ENCODE measurements at places on chromosomes 7 and 10.

- DNase-seq, result no peak
These were observed 135.5 kb downstream of the TMEM26 start for GRCh38 chr10:61317706-61318105.

DNA sequence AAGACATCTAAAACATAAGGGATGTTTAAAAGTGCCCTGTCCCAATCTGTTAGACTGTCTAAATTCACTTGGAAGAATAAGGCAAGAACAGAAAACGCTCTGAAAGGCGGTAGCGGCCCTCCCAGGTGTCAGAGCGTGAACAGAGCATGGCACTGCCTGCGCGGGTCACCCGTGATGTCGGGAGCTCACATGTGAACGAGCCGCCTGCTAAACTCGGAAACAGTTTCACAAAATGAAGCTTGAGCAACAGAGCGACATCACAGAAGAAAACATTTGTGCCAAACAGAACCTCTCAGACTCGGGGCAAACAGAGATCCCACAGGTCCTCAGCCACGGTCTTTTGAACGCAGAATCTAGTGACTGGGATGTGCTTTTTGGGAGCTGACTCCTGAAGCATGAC, 12.8 kb downstream of the BRI3 start:
- no peak for DNase-seq

DNA sequence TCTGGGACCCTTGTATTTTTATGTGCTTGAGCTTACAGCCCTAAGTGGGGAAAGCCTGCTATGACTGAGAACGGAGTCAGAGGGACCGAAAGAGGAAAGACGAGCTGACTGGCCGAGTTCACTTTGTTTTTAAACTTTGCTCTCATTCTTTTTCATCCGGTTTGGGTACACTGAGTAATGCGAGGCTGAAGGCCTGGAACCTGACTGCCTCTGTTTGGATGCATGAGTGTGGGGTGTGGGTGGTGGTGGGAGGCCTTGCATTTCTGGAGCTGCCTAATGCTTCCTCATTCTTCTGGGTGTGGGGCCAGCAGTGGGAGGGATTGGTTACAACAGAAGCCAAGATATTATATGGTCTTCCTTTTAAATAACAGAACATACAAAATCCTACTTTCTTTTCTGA, 155.5 kb downstream of the BUB3 start:
- no peak for DNase-seq

- DNase-seq, result no peak
These were observed 117.7 kb upstream of the TNRC18 start for GRCh38 chr7:5541087-5541992.

GRCh38 chr10:127354255-127354654, 157.9 kb upstream of the INSYN2A start:
- no peak for DNase-seq

GRCh38 chr10:5737352-5737751, 52.7 kb downstream of the TASOR2 start:
- no peak for DNase-seq

DNA sequence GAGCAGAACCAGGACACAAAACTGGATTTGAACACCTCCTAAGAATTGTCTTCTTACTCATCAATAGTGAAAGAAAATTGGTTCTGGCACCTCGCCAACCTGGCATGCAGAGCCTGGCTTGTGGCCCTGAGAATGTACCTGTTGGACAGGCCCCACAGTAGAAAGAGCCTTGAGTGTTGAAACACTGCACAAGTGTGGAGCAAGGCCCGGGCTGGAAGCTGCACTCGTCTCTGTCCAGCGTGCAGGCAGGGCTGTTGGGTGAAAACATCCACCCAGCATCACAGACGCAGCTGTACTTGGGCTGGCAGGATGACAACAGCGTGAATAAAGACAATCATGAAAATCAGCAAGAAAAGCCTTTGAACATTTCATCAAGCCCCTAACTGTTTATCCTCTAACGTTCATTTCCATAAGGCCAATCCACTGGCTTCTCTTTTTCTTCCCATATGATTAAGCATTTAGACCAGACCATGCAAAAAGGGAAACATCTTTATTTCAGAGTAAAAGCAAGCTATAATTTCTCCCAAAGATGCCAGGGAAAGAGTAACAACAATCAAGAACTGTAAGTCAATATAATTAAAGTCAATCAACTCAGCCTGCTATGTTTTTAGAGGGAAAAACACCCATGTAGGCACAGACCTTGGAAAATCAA, 15.6 kb downstream of the CUBN start:
- DNase-seq, result no peak

GRCh38 chr10:62154231-62154630, 114.4 kb downstream of the RTKN2 start:
- DNase-seq, result no peak

DNA sequence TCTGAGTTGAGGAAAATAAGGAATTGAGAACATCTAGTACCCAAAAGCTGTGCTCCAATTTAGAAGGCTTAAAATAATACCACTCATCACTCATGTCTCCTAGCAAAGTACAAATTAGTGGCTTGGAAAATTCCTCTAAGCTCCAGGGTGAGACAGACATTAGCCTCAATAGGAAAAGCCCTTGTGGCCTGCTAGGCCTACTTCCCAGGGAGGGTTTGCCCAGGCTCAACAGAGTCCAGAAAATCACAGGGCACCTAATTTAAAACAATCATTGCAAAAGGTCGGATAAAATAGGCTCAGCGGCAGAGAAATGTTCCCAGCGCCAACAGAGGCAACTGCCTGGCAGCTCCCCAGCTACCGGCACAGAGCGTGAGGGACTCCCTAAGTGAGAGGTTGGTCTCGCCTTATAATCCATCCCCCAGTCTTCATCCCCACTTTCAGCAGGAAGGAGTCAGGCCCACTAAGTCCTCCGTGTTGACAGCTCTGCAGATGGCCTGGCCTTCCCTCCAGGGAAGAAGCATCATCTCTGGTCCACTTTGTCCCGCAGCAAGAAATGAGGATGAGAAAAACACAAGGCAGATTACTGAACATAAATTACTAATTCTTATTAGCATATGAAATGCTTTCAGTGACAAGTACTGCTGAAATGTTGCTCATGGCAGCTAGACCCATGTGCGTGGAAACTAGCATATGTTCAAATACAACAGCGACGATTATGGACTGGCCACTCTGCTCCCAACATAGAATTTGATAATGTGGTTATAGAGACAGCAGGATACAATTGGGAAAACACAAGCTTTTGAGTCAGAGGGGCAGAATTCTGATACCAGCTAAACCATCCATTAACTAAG, 1177.7 kb upstream of the AUTS2 start:
- DNase-seq, result no peak

DNA sequence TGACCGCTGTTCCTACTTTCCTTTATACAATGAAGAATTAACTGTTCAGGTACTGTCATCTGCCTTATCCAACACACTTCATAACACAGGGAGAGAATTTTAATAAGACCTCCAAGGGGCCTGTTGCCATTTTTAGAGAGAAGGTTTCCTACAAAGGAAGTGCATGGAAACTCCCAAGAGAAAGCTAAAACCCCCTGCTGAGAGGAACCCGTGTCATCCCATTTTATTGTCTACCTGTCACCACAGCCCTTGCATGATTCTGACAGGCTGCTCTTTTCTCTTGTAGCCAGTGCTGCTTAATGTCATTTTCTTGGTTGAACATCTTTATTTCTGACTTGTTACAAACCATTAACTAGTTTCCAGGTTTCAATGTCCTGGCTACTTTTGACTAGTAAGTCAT, 98.4 kb downstream of the SNX10 start:
- no peak for DNase-seq

- no peak for DNase-seq
These were observed 19.0 kb downstream of the AGR2 start for GRCh38 chr7:16785846-16786245.

DNA sequence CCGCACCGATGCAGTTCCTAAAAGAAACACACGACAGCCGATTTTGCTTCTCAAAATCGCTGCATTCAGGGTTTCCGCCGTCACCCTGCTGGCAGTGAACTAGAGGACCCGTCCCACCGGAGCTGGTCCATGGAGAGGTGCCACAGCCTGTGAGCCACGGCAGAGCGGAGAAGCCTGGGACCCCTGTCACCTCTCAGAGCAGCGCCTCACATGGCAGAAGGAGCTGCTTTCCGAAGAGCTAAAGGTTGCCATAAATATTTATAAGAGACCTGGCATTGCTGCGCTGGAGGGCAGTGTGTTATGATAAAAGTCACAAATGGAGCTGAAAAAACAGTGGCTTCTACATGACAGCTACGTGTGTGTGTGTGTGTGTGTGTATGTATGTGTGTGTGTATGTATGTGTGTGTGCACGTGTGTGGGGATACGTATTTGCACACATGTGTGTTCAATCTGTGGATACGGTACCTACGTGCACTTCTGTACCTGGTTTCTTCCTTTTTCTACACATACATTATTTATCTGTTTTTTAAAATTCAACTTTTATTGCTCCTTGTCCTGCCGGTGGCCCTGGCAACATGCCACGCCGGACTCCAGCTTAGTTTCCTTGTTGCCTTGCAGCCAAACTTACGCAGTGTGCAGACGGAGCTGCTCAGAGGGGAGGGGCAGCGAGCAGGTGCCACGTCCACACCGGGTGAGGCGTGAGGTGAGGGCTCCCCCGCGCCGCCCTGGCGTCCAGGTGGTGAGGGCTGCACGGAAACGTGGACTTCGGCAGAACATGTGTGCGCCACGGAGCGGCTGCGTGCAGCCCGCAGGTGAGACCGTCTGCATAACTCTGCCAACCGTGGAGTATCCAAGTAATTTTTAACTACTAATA, 115.2 kb upstream of the PITRM1 start:
- no peak for DNase-seq

DNA sequence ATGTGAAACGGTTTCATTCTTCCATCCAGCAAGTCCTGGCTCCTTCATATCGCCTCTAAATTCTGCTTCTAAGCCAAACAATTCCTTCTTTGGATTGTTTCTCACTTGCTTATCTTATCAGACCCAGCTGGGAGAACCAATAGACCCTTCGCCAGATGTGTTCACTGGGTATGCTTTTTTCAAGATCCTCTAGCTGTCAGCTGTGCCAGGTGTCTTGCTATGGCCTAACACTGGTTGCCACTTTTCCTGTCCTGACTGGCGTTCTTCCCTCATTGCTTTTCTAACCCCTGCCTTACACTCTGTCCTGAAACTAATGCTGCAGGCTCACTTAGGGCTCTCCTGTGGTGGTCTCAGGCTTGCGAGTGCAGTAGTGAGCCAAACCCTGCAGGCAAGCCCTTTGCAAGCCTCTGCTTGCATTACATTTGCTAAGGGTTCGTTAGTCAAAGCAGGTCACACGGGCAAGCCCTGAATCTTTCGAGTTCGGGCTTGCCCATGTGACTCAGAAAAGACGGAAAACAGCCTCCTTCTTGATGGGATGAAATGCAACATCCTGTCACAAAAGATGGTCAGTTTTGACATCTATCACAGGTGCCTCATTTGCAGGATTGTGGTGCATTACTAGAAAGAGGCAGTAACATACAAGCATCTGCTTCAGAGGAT, 92.8 kb downstream of the VWC2 start:
- DNase-seq, result no peak

GRCh38 chr10:12628964-12629766, 279.8 kb downstream of the CAMK1D start:
- DNase-seq, result no peak

DNA sequence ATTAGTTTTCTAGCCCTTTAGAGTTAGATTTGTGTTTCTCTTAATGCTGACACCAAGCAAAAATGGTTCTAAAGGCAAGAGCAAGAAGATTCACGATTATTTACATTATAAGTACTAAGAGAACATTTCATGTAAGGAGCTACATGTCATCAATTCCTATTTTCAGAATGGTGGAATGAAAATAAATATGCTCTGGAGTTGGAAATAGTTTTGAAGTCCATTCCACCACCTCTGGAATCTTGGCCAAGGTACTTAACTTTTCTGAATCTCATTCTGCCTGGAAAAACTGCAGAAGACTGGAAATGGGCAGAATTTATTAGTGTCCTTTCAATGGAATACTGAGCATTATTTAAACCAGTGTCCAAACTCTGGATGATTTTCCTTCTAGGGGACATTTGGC, 125.1 kb upstream of the RAB11FIP2 start:
- DNase-seq, result no peak

GRCh38 chr7:557558-557881, 37.9 kb upstream of the PDGFA start:
- no peak for DNase-seq

GRCh38 chr7:128914566-128915151, 4.2 kb upstream of the KCP start:
- no peak for DNase-seq
